ENCODE measurements at places on chromosomes 2 and 18.

DNA sequence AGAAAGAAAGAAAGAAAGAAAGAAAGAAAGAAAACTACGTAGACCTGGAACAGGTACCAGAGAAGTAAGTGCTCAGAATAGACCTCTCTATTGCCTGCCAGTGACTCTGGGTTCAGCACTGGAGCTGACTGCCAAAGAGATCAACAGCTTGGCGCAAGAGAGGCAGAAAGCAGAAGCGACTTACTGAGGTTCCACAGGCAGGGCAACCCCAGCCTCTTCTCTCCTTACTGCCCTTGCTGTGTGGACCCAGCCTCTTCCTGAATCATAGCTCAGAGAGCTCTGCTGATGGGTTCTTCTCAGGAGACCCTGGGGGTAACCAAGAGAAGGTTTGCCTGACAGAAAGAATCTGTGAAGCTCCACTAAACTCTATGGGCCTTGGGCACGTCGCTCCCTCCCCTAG lies 7.1 kb downstream of the CAPN13 start:
- no peak for DNase-seq

GRCh38 chr2:25989154-25989553 lies 6.9 kb upstream of the KIF3C start:
- no peak for DNase-seq

- peak; percentile 10 for DNase-seq
These were observed 95.3 kb upstream of the FAM110C start for GRCh38 chr2:141611-142010.

DNA sequence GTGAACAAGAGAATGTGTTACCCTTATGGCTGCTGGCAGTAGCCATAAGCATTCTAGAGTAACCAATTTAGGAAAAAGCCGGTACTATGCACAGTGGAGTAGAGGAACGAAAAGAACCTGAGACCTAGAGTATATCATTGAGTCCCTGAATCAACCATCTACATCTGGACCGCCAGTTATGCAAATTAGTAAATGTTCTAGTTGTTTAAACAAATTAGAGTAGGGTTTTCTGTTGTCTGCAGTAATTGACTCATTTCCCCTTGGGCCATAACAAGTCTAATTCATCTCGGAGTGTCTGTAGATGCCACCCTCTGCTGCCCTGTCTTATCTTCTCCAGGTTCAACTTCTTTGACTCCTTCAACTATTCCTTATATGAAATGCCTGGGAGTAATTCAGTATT lies 60.1 kb upstream of the CAPN13 start:
- no peak for DNase-seq

DNA sequence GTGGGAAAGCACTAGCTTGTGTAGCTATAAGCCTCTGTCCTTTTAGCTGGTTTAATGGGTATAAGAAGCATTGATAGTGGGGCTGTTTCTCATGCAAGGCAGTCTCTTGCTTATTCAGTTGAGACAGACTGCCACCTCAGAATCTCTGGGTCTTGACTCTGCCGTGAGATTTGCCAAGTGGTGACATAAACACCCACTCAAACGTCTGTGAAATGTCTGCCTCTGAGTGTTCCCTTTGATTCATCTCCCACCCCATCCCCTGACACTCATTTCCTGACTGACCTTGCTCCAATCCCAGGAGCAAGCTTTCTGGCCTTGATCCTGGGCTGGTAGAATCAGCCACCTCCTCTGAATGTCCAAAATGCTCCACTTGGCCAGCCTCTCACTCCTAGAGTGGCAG lies 141.9 kb upstream of the RBMS1 start:
- no peak for DNase-seq

- no peak for DNase-seq
These were observed 227.7 kb downstream of the VAPA start for GRCh38 chr18:10141559-10141958.

DNA sequence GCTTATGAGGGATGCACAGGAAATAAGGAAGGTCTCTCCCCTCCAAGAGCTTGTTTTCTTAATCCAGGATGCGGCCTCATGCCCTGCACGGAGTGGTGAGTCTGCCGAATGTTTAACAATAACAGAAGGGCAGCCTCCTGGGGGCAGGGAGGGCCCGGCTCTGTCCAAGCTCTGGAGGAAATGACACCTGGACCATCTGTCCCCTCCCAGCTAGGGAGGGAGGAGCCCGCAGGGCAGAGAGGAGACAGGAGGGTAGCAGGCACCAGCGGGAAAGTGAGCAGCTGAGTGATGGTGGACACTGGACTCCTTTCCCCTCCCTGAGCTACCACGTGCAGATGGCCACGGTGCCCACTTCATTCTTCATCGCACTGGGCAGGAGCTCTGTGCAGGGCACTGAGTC lies 398.2 kb upstream of the MYT1L start:
- no peak for DNase-seq

- no peak for DNase-seq
These were observed 108.0 kb downstream of the CLIP4 start for GRCh38 chr2:29223257-29223656.

DNA sequence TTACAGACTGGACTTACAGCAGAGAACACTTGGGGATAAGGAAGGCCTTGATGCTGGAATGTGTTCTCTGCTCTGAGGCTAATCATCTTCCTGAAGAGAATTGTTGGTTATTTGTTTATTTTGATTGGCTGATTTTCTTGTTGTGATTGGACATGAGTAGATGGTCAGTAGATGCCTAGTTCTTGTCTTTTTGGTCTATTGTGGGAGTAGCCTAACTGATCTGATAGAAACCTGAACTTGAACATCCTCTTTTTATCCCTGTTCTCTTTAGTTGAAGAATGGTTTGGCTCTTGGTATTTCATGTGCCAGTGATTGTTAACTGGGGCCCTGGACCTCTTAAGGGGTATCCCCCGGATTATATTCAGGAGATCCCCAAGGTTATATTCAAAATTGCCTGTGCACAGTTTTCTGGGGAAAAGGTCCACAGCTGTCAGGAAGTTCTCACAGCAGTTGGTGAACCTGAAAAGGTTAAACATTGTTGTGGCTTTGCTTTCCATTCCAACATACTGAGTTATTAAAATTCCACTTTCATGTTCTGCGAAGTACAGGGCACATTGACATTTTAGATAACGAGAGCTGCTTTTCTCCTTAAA lies 13.6 kb downstream of the TWSG1 start:
- no peak for DNase-seq

DNA sequence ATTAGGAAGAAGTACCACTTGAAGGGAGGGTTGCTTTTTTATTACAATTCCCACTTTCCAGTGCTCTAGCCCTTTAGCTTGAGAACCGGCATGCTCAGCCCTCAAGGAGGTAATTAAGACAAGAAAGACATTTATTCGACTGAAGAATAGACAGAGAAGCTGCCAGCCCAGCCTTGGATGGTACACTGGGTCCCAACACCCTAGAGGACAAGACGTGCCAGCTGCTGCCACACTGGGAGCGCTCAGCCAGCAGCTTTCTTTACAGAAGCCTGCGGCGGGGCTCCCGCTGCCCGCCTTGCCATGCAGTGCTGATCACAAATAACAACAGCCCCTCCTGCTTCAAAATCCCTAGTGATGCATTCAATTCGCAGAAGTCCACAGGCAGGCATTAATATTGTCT lies 746.3 kb upstream of the RAB6C start:
- no peak for DNase-seq

- no peak for DNase-seq
These were observed 19.3 kb upstream of the FZD7 start for GRCh38 chr2:202014318-202014717.

DNA sequence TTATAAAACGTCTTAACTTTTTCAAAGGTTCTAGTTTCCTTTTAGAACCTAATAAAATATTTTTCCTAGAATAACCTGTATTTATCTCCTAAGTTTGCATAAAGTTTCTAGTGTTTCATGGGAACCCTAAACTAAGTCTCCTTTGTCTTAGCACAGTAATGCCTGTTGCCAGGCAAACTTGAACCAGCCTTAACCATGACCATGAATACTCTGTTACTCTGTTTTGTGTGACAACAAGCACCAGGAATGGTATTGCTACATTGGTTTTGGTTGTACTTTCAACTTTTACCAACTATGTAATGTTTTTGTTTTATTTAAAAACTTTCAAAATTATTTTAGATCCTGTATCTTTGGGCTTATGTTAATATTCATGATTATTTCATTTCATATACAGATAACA lies 137.6 kb downstream of the CERS6 start:
- DNase-seq, result no peak

DNA sequence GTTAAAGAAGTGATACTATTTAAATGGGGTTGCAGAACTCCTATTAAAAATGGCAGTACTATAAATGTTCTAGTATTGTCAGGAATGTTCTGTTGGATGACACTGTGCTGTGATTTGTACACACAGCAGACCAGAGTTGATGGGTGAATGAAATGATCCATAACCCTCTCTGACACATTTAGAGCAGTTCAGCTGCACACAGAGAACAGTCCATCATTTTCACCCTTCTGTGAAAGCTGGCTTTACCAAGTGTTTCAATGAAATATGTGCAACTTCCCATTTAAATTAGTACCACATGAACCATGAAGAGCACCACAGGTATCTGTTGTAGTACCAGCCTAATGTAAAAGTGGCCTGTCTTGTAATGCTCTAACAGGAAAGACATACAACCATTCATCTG lies 981.4 kb downstream of the TMEM182 start:
- DNase-seq, result no peak

GRCh38 chr2:200523158-200523557 lies 2.8 kb upstream of the SGO2 start:
- no peak for DNase-seq

DNA sequence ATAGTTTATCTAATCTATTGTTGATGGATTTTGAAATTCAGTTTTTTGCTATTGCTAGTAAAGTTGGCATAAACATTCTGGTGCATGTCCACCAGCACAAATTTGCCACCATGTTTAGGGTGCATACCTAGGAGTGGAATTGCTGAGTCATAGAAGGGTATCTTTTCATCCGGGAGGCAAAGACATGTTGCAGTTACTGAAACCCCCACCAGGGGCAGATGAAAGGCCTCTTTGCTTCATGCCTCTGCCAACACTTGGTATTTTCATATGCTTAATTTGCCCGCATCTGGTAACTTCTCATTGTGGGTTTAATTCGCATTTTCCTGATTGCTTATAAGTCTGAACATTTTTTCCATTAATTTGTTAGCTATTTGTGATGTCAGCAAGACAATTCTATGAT lies 8.2 kb downstream of the DCC start:
- no peak for DNase-seq

DNA sequence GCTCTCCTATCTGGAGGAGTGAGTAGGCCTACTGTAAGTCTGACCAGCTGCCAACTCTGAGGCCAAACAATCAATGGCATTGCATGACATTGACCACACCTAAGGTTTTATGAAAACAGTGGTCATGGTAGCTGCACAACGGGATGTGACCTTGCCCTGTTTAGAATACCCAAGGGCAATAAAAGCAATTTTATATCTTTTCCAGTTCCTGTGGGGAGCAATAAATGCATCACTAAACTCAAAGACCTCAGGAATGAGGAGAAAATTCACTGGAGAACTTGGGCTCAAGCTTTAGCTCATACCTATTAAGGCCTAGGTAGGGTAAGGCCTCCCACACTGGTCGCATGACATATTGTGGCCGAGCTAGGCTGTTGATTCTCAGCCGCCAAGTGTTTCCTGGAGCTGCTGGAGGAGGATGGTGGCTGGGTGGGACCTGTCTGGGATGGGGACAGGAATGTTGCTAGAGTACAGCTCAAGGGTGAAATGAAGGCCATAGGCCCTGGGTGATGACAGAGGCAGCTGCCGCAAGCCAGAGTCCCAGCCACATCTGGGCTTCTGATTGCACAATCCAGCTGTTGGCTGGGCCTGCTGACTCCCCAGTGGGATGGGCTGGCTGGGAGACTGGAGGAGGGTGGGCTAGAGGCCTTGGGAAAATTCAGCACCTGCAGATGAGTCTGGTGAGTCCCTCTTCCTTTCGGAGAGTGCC lies 313.7 kb downstream of the CYP26B1 start:
- DNase-seq, result no peak

DNA sequence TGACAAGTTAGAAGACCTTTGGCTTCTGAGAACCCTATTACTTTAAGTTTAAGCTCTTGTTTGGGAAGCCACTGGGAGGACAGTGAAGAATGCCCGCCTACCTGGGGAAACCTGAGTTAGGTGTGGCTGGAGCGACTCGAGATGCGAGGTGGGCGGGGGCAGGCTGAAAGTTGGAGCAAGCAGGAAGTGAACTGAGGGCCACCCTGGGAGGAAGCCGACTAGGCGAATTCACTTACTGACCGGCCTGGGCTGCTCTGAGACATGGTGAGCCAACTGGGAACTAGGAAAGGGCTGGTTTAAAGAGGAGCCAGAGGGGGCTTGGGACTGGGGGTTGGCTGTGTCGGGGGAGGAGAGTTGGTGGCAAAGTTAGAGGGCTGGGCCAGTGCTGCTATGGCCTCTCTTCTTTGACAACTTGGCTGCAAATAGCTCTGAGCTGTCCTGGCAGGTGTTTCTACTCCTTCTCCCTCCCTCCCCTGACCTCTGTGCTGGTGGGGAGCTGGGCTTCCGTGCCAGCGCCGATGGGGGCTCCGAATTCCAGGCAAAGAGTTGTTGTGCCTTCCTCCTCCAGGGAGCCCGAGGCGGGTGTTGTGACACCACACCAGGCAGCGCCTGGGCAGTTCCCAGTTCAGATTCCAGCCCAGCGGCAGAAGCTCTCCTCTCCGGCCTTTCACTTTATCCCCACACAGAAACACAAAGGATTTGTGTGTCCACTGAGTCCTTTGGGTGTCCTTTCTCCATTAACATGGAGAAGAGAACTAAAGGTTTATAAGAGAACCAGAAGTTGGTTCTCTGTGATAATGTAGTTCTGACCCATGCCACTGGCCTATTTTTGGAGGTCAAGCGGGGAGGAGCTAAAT lies at the start of gene VAMP8:
Gene VAMP8, plus strand, starts transcription at position 201 of the 857 bp plus-strand sequence. Its CDS starts 61 bp downstream, at position 262.
- DNase-seq, result peak; percentile 94

DNA sequence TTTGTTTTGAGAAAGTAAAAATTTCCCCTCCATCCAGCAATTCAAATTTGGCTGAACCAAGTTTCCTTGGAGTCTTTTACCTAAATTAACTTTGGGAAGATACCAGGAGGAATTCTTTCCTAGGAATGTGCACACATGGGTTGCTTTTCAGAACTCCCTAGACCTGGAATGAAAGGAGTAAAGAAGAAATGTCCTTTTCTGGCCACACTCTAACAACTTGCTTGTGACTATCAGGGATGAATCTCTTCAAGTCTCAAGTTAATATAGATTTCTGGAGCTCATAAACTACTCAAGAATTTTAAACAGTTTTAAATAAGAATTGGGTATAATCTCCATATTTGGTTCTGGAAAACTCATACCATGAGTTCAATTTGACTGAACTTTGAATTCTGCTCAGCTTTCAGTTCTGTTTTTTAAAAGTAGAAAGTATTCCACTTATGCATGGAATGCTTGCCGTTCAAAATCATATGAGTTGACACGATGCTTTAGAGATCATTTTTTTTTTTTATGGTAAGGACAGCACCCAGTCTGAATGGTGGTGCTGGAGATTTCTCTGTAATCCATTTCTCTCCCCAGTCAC lies 7.7 kb downstream of the RASGRP3 start:
- no peak for DNase-seq

- no peak for DNase-seq
These were observed 37.2 kb downstream of the FAM98A start for GRCh38 chr2:33561872-33562271.

DNA sequence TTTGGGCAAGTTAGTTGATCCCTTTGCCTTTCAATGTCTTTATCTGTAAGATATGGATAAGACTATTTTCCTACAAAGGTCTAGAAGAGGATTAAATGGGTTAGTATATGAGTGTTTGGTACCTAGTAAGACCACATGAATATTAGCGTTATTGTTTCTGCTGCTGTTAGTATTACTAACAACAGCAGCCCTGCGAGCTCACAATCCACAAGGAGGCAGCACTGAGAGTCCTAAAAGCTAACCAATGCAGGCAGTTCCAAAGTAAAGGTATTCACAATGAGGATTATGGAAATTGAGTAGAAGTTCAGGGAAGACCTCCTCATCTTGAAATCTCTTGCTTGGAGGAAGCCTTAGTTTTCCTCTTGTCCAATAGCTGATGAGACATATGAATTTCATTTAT lies 248.9 kb downstream of the TDRD15 start:
- no peak for DNase-seq
